ENCODE measurements at places on chromosomes 5 and 9. TPM values are rescaled to one million over a fixed set of nuclear protein-coding genes. Genes with fewer than 3 reads are reported as not detected.

Gene LECT2
- total RNA-seq: not detected

Gene PCDHGB1
- total RNA-seq: 1.3 TPM

Gene CCL21
- 18.0 TPM for total RNA-seq

Gene TMEM252
- not detected for total RNA-seq

Gene EQTN
- not detected for total RNA-seq

Gene RNF130
- 135 TPM for total RNA-seq

Gene RANBP17
- 5.2 TPM for total RNA-seq

Gene OTULIN
- 27.1 TPM for total RNA-seq

Gene TSSK1B
- total RNA-seq: not detected

GRCh38 chr5:67272453-67273130 is 76.0 kb upstream of the CD180 start:
- no peak for DNase-seq

DNA sequence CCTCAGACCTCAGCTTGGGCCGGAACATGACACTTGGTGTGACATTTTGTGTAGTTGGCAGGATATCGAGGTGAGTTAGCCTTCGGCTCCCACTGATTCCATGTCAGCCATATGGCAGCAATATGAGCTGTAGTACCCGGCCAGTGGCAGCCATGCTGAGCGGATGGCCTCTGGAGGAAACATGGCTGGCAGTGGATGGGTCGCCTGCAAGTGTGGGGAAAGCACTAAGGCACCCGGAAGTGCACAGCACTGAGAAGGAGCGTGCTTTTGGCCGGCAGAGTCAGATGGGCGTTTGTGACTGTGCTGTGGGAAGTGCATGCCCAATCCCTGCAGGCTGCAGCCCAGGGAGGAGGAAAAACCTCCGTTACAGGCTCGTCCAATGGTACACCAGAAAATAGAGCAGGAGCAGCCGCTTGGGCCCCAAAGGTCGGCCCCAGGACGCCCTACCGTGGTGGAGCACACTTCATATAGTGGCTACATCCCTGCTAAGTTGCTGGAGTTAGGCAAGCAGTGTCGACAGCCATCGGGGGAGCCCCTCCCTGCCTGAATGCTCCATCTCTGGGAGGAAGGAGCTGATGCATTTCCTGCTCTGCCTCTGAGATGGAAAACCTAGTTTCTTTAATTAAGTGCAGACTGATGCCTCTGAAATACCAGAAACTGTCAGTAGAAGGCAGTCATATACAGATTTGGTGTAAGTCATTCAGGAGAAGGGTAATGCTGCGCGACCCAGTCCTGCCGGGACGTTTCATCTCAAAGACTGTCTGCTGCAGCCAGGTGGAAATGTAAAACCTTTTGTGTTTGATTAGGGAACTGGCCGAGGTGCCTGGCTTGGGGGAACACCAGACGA is 2185.8 kb upstream of the ACO1 start:
- no peak for DNase-seq

DNA sequence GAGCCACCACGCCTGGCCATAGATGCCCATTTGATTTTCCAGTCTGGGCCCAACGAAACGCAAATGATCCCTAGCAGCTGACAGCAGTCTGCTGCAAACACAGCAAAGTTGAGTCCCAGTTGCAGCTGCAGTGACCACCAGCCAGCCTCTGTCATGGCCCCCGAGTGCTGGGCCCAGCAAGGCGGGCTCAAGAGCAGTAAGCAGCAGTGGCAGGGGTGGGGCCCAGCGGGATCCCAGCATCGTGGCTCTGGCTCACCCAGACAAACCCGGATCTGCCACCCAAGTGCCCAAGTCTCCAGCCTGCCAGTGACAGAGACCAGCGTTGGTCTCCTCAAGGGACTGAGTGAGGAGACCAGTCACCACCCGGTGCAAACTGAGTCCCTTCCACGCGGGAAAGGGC is 6.9 kb upstream of the LTC4S start:
- no peak for DNase-seq

DNA sequence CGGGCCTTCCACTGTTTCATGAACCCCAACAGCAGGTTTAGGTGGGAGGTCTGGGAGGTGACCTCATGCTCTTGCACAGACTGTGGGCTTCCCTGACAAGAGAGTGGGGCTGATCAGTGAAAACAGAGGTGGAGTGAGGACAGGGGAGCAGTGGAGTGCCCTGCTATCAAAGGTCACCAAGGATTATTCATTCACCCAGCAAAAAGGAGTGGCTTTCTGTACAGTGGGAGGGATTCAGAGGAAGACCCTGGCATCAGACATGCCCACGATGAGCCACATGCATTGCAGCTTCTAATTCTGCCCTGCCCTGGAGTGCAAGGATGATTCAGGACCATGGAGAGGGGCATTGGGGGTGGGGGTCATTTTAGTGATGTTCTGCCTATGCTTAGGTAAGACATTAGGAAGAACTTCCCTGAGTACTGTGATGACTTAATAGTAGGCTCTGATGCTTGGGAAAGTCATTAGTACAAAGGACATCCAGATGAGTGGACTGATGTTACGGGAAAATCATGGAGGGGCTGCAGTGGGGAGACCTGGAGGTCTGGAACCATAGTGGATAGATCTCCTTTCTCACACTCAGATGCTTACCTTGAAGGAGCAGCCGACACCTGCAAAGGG is 12.8 kb downstream of the TRAF1 start:
- DNase-seq: no peak

GRCh38 chr5:64827703-64828102 is 59.0 kb downstream of the CWC27 start:
- no peak for DNase-seq

- no peak for DNase-seq
Measured at GRCh38 chr9:109652971-109653370, 127.0 kb upstream of the PALM2AKAP2 start.

DNA sequence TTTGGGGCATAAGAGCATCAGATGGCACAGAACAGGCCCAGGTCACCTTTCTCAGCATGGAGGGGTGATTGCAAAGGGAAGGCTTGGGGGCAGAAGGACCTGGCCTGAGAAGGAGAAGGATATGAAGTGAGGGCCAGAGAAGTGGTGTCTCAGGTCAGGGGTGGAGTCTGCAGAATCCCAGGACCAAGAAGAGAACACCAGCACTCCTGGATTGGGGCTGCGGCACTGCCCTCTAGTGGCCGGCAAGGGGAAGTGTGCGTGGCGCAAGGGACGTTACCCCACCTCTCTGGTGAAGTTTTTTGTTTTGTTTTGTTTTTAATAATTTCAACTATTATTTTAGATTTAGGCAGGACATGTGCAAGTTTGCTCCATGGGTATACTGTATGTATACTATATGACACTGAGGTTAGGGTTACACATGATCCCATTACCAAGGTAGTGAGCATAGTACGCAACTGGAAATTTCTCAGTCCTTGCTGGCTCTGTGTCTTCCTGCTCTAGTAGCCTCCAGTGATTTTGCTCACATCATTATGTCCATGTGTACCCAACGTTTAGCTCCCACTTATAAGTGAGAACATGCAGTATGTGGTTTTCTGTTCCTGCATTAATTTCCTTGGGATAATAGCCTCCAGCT is 1548.6 kb downstream of the EFNA5 start:
- no peak for DNase-seq

DNA sequence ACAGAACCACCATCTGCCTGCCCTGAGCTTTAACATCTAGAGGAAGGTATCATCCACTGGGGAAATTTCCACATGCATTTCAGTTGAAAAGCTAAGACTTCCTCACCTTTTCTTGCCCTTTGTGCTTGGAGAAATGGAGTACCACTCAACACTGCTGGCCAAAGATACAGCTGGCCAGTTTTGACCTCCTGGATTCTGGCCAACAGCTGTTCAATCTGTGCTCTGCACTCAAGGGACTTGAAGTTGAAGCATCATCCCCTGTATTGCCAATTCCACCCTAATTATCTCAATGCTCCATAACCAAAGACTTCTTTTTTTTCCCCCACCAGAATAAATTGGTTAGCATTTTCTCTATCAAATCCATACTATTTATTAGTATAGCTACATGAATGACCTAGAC is 70.4 kb upstream of the PRDM9 start:
- DNase-seq: no peak

- DNase-seq: no peak
Measured at GRCh38 chr5:127577458-127577857, 60.0 kb downstream of the PRRC1 start.

- DNase-seq: no peak
Measured at GRCh38 chr5:116274251-116274650, 189.4 kb downstream of the COMMD10 start.

DNA sequence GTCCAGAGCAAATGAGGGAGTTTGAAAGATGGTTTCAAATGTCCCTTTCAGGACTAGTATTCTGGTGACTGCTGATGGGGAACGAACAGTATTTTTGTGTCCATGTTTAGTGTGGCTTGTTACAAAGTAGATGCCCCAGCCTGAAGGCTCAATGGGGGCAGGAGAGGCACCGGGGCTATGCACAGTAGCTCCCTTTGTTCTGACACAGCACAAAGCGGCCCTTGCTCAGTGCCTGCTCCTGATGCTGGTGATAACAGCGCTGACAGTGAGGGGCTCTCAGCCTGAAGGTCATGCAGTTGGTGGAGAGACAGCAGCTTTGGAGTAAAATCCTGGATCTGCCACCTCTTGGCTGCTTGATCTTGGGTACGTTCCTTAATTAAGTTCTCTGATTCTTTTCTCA is 188.9 kb downstream of the SLIT3 start:
- no peak for DNase-seq

- DNase-seq: no peak
Measured at GRCh38 chr9:137711678-137712105, 92.9 kb downstream of the EHMT1 start.

GRCh38 chr5:140287801-140288521 is 14.9 kb downstream of the PFDN1 start:
- DNase-seq: no peak

- DNase-seq: no peak
Measured at GRCh38 chr9:104068546-104068945, 25.6 kb upstream of the SMC2 start.

GRCh38 chr5:37598733-37599132 is 219.6 kb downstream of the WDR70 start:
- no peak for DNase-seq

DNA sequence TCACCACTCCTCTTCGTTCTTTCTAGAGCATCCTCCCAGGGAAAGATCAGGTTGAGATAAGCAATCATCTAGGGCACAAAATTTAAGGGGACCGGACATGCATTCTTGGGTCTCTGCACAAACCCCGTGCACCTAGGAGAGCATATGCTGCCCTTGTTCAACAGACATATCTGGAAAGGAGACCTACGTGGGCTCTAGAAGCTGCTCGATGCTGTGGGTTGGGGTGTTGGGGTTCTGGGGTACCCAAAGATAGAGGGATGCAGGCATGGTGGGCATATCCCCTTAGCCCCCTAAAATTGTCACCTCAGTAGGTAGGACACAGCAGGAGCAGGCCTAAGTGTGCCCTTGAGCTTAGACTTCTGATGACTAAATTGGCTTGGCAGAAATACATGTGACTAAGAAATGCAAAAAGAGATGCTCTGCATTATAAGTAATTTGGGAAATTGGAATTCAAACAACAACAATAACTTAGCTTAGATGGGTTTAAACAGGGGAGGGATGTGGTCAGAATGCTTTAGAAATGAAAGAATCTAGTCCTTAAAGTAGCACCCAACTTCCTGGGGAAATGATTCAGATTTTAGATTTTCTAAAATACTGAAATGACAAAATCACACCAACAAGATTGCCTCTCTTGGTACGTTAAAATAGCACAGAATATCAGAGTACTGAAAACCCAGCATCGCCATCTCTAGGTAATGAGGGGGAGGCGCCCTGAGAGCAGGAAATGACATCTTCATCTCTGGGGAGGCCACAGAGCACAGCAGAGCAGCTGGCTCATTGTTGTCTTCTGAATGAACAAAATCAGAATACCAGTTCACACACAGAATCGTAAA is 172.3 kb downstream of the GNA14 start:
- DNase-seq: no peak

DNA sequence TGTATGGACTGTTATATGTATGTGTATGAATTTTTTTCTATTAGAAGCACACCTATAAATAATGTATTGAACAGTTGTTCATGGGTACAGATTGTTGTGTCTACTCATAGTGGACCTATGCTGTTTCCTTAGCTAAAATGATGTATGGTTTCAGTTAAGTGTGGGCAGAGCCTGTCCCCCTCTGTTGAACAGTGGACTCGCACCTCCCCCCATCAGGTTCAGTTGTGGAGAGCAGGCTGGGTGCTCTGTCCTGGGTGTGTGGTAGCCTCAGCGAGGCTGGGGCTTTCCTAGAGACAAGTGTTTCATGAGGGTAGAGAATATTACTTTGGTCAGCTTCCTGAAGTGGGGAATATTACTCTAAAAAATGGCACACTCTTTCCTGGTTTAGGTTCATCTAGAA is 47.4 kb upstream of the LRRTM2 start:
- DNase-seq: no peak

GRCh38 chr9:89010056-89010455 is 18.8 kb downstream of the S1PR3 start:
- no peak for DNase-seq

- DNase-seq: peak; percentile 53
Measured at GRCh38 chr5:943201-943917, 50.7 kb downstream of the TRIP13 start.

GRCh38 chr5:136269973-136270372 is 77.0 kb upstream of the SMIM32 start:
- no peak for DNase-seq

DNA sequence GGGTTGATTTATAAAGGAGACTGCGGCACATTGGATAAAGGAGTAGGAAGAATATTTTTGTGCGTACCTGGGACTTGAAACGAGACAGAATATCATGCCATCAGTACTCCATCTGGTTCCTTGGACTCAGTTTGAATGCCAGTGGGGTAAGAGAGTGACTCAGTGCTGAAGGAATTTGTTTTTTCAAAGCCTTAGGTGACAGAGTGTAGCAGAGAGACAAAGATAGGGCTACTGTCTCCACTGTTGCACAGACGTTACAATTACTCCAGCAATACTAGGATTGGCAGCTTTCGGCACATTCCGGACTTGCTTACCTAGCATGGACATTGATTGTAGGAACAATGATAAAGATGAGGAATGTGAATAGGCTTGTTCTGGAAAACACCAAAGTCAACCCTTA is 250.7 kb downstream of the KCTD16 start:
- no peak for DNase-seq

GRCh38 chr9:121503444-121503843 is 3.8 kb upstream of the GGTA1 start:
- no peak for DNase-seq

DNA sequence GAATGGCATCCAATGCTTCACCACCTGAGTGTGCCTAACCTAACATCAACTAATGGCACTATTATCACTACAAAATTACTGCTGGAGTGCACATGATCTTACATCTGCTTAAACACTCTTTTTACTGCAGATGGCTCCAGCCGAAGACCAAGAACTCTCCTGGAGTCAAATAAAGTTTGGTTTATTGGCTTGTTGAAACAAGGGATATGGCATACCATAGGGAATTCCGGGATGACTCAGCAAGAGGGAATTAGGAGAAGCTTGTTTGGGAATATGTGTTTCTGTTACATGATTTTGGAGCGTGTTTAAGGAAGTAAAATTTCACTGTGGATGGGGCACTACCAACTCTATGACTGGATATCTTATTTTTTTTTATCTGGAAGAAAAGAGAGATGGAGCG is 872.6 kb downstream of the DTWD2 start:
- no peak for DNase-seq

Measured in mesenteric fat pad (tissue), 1 donor.